ENCODE measurements at places on chromosomes 7 and 10. TPM values are rescaled to one million over a fixed set of nuclear protein-coding genes. Genes with fewer than 3 reads are reported as not detected.

Gene FAM171A1
- 5.2 TPM for total RNA-seq

Gene HERPUD2
- total RNA-seq = 32.1 TPM

Gene CHST15
- not detected for total RNA-seq

Gene C10orf67
- not detected for total RNA-seq
